ENCODE measurements at places on chromosomes 2 and 18.

- no peak for DNase-seq
These were observed 616.6 kb downstream of the ZEB2 start for GRCh38 chr2:143903172-143903856.

GRCh38 chr2:230737300-230737699 lies 24.7 kb downstream of the CAB39 start:
- no peak for DNase-seq

DNA sequence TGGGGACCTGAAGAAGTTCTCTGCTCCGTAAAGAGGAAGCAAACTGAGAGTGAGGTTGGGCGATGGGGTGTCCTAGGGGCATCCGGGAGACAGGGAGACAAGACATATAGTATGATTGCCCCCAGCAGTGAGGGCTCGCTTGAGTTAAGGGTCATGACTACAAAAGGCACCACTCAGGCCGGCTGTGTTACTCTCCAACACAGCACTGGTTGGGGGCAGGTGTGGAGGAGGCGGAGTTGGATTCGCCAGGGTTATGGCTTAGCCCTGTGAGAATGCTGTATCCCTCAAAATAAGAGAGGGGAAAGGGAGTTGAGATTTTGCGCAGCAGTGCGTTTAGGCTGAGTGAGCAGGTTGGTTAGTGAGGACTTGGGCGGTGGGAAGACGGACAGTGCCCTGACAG lies 12.0 kb downstream of the DYSF start:
- DNase-seq = no peak

DNA sequence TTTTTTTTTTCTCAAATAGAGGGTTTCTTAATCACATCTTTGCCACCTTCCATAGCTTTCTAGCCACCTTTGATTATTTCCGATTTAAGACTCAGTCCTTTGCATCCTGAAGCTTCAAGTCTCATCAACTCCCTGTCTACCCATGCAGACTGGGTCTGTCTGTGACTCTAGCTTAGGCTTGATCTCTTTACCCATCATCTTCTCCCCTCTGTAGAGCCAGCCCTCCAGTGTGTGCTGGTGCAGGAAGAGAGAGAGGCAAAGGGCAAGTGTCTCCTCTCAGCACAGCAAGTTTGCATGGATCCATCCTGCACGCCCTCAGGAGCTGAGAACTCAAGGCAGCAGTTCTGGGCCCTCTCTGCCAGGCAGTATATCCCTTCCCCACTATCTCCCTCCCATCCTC lies 70.4 kb downstream of the HNRNPLL start:
- no peak for DNase-seq

DNA sequence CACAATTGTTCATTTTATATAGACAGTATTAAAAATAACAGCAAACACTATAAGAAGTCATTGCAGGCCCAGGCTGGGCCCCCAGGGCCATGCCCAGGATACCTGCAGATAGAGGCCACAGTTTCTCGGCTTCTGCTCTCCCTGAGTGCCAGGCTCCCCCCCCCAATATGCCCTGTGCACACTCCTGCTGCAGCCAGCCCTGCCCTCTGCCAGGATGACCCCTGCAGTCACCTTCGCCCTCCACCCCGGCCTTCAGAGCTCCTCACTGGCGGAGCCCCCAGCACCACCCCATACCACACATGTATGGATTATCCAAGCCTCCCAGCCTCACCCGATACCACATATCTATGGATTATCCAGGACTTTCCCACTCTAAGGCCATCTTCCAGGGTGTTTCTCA lies 104.5 kb downstream of the TPO start:
- no peak for DNase-seq

GRCh38 chr2:235235977-235236767 lies 257.7 kb upstream of the AGAP1 start:
- DNase-seq = no peak

DNA sequence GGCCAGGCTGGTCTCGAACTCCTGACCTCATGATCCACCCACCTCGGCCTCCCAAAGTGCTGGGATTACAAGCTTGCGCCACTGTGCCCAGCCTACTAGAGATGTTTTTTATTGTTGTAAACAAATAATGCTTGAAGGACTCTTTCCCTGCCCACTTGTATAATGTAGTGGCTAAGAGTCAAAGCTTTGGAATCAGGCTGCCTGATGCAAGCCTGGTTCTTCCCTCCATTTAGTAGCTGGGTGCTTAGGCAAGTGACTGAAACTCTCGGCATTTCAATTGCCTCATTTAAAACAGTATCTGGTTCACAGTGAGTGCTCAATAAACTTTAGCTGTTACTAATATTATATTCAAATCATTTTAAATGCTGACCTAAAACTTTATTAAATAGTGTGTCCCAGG lies 264.0 kb upstream of the FBXO11 start:
- DNase-seq = no peak

- no peak for DNase-seq
These were observed 62.6 kb downstream of the ITGB1BP1 start for GRCh38 chr2:9360701-9361100.

- DNase-seq = no peak
These were observed 999.1 kb downstream of the TSN start for GRCh38 chr2:122754561-122754960.

DNA sequence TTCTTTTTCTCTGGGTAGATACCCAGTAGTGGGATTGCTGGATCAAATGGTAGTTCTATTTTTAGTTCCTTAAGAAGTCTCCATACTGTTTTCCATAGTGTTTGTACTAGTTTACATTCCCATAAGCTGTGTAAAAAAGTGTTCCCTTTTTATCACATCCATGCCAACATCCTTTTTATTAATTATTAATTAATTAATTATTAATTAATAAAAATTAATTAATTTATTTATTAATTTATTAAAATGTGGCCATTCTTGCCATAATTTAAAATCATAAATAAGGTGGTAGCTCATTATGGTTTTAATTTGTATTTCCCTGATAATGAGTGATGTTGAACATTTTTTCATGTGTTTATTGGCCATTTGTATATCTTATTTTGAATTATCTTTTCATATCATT lies 234.3 kb upstream of the FBXO11 start:
- no peak for DNase-seq

DNA sequence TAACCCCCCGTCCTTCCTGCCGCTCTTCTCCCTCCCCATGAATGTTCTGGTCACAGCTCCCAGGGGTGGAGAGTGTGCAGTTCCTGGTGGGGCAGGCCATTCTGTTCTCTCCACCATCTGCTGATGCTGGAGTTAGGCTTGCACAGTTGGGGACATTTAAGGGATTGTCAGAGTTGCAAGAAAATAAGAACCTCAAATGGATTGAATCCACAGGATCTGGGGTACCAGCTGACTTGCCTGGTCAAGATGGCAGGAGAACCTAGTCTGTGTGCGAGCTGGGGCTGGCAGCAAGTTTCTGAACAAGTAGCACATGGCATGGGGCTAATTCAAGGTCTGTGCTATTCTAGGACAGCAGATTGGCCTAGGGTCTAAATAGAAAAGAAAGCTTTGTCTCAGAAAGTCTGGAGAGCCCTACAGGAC lies 60.8 kb upstream of the TXNDC2 start:
- no peak for DNase-seq

DNA sequence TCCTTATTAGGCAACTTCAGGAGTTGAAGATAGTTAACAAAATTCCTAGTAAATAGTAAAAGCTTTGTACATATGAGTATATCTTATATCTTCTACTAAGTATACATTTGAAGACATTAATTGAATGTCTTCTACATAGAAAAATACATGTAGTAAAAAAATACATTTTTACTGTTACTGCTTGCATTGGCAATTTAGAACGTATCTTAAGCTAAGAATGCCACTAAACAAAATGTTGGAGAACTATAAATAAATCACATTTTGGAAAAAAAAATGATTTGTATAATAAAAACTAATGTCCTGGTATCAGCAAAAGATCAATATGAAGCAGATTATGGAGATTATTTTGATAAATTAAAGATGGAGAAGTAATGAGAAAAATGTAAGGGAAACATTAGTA lies 434.2 kb upstream of the SLC8A1 start:
- DNase-seq = no peak
